Right atrium auricular region (tissue), 2 donors: ENCODE measurements at places on chromosomes 16 and 17. TPM values are rescaled to one million over a fixed set of nuclear protein-coding genes. Genes with fewer than 3 reads are reported as not detected.
A peak's percentile ranks its signal among the peaks of the same experiment; 100 is the strongest.

Gene KRTAP1-5
- total RNA-seq: not detected

Gene GGT6
- not detected for total RNA-seq

DNA sequence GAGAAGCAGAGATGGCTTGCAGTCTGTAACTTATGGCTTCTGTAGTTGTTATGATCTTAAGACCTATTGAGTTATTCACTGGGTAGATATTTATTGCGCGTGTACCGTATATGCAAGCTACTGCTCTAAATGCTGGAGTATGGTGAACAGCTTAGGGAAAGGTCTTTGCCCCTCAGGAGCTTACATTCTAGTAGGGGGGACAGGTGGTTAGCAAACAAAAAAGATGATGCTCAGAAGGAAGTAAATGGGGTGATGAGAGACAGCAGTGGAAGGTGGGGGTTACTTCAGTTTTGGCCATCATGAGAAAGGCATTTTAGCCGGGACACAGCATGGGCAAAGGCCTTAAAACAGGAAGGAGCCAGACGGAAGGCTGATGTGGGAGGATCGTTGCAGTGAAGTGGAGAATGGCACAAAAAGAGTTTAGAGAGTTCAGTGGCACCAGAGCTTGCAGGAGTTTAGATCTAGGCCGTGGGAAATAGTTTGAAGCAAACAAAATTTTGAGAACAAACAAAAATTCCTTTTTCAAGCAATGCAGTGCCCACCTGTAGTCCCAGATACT, 2.1 kb downstream of the ARMC7 start:
- H3K27me3 ChIP-seq: no peaks in the 10 kb centered on the region
- DNase-seq: no peak

GRCh38 chr16:35562471-35562870, 2103.1 kb downstream of the TP53TG3F start:
- no peak overlapping the region for H3K4me3 ChIP-seq
- no peaks in the 10 kb centered on the region for H3K27me3 ChIP-seq
- no peak overlapping the region for H3K27ac ChIP-seq
- H3K36me3 ChIP-seq: no peaks in the 10 kb centered on the region
- DNase-seq: no peak
- H3K4me1 ChIP-seq: no peaks in the 10 kb centered on the region

DNA sequence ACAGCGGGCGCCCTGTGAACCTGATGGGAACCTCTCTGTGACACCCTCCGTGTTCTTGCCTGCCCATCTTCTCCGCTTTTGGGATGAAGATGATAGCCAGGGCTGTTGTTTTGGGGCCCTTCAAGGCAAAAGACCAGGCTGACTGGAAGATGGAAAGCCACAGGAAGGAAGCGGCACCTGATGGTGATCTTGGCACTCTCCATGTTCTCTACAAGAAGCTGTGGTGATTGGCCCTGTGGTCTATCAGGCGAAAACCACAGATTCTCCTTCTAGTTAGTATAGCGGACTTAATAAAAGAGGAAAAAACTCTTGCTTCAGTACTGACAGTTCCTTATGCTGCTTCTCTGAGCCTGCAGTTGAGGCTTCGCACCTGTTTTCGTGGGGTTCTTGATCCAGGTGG, 10.5 kb downstream of the CDK5RAP3 start:
- no peaks in the 10 kb centered on the region for H3K27me3 ChIP-seq
- peaks cover 42% of the 10 kb centered on the region for H3K36me3 ChIP-seq
- DNase-seq: no peak
- H3K27ac ChIP-seq: no peak overlapping the region
- no peak overlapping the region for H3K4me3 ChIP-seq

- no peaks in the 10 kb centered on the region for H3K27me3 ChIP-seq
- H3K27ac ChIP-seq: no peak overlapping the region
Observed at GRCh38 chr17:338442-339192, 14.0 kb downstream of the RPH3AL start.

DNA sequence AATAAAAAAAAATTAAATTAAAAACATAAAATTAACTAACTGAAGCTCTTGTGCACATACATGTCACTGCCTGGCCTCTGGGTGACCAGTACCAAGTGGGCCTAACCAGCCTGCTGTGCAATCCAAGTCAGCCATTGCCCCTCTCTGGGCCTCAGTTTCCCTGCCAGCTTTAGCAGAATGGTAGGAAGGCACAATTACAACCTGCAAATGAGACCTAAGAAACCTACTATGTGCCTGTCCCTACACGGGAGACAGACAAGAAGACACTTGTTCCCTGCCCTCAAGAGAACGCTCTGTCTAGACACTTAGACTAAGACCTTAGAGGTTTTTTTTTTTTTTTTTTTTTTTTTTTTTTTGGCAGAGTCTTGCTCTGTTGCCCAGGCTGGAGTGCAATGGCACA, 1.7 kb downstream of the CIAPIN1 start:
- no peak for DNase-seq
- peaks cover 44% of the 10 kb centered on the region for H3K4me1 ChIP-seq
- H3K27me3 ChIP-seq: no peaks in the 10 kb centered on the region
- H3K4me3 ChIP-seq: no peak overlapping the region

DNA sequence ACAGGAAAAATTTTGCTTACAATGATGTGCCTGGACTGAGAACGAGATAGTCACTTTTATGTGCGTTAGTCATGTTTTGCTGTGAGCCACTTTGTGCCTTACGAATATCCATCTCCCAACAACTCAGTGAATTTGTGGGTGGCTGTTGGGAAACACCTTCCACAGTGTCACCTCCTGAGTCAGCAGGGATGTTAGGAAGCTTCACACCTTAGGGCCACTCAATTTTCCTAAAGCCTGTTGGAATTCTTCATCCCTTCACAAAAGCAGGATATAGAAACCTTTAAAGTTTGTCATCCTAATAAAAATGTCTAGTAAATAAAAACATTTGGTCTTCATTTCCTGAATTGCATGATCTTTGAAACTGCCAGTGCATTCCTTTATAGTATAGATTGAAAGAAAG, 4.3 kb upstream of the KRTAP3-1 start:
- no peaks in the 10 kb centered on the region for H3K27me3 ChIP-seq
- no peak overlapping the region for H3K4me3 ChIP-seq
- H3K36me3 ChIP-seq: no peaks in the 10 kb centered on the region
- H3K4me1 ChIP-seq: no peaks in the 10 kb centered on the region

GRCh38 chr16:27318392-27319256, 4.8 kb downstream of the IL4R start:
- no peak for DNase-seq
- H3K4me1 ChIP-seq: no peaks in the 10 kb centered on the region
- H3K4me3 ChIP-seq: no peak overlapping the region

- no peaks in the 10 kb centered on the region for H3K4me1 ChIP-seq
- H3K36me3 ChIP-seq: peaks cover 29% of the 10 kb centered on the region
- H3K27ac ChIP-seq: no peak overlapping the region
Observed at GRCh38 chr17:18319604-18320256, 4.6 kb downstream of the SMCR8 start.

DNA sequence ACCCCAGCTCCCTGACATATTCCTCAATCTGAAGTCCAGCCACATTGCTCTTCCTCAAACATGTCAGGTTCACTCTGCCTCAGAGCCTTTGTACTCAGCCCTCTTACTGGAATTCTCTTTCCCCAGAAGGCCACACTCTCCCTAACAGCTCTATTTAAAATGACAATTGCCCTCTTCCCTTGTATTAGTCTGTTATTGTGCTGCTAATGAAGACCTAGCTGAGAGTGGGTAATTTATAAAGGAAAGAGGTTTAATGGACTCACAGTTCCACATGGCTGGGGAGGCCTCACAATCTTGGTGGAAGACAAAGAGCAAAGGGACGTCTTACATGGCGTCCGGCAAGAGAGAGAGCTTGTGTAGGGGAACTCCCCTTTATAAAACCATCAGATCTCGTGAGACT, 46.0 kb downstream of the HS3ST2 start:
- H3K36me3 ChIP-seq: no peaks in the 10 kb centered on the region
- no peak overlapping the region for H3K27ac ChIP-seq
- H3K27me3 ChIP-seq: no peaks in the 10 kb centered on the region
- DNase-seq: no peak

GRCh38 chr16:65116818-65117430, 4.9 kb downstream of the CDH11 start:
- no peak for DNase-seq
- no peak overlapping the region for H3K27ac ChIP-seq
- H3K27me3 ChIP-seq: no peaks in the 10 kb centered on the region
- peaks cover 10% of the 10 kb centered on the region for H3K4me1 ChIP-seq
- H3K36me3 ChIP-seq: no peaks in the 10 kb centered on the region

DNA sequence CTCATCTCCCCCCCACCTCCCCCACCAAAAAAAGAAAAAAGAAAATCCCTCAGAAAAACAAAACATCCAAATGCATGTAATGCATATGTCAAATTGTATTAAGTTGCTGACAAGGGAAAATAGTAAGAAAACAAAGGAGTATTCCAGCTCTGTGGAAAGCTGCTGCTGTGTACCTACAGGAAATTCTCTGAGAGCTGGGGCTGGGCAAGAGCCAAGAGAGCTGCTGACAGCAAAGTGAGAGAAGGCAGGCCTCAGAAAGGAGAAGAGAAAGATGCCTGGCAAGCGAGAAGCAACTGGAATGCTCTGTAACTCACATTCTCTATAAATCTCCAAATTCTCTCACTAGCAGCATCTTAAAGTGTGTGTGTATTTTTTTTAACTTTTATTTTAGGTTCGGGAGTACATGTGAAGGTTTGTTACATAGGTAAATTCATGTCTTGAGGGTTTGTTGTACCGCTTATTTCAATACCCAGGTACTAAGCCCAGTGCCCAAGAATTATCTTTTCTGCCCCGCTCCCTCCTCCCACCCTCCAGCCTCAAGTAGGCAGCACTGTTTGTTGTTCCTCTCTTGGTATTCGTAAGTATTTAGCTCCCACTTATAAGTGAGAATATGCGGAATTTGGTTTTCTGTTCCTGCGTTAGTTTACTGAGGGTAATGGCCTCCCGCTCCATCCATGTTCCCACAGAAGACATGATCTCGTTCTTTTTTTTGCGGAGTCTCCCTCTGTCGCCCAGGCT, 24.4 kb downstream of the CNTROB start:
- peaks cover 16% of the 10 kb centered on the region for H3K4me1 ChIP-seq
- H3K4me3 ChIP-seq: no peak overlapping the region
- no peaks in the 10 kb centered on the region for H3K36me3 ChIP-seq
- H3K27ac ChIP-seq: peak overlapping the region; percentile 21
- no peaks in the 10 kb centered on the region for H3K27me3 ChIP-seq

GRCh38 chr16:49745311-49745747, 110.6 kb downstream of the ZNF423 start:
- no peaks in the 10 kb centered on the region for H3K36me3 ChIP-seq
- H3K4me3 ChIP-seq: no peak overlapping the region
- DNase-seq: no peak
- no peak overlapping the region for H3K27ac ChIP-seq
- H3K4me1 ChIP-seq: no peaks in the 10 kb centered on the region
- no peaks in the 10 kb centered on the region for H3K27me3 ChIP-seq

GRCh38 chr17:31388770-31389656, 2.5 kb upstream of the RAB11FIP4 start:
- H3K27ac ChIP-seq: no peak overlapping the region
- no peaks in the 10 kb centered on the region for H3K4me1 ChIP-seq
- peak; percentile 55 for DNase-seq
- no peak overlapping the region for H3K4me3 ChIP-seq
